Activated T-cell treated with anti-CD3 and anti-CD28 coated beads for 1 hour (primary cell): ENCODE measurements at places on chromosomes 7 and 10.

GRCh38 chr7:10644849-10645248 is 328.8 kb upstream of the PHF14 start:
- DNase-seq = no peak

DNA sequence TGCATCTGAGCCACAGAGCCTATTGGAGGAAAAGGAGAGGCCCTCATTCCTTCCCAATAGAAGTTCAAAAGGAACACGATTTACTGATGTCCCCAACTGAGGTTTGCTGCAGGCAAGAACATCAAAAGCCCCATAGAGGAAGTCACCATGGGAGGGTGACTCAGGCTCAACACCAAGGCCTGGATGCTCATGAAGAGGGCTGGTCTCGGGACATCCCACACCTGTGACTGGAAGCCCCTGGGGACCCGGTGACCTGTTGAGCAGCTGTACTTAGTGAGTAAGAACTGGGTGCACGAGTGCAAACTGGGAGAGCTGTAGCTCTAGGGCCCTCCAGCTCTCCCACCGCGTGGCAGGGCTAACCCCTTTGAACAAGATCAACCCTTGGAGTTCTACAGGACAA is 38.0 kb downstream of the CYTH3 start:
- DNase-seq = no peak

GRCh38 chr7:100803398-100804161 is 23.7 kb downstream of the EPHB4 start:
- no peak for DNase-seq

DNA sequence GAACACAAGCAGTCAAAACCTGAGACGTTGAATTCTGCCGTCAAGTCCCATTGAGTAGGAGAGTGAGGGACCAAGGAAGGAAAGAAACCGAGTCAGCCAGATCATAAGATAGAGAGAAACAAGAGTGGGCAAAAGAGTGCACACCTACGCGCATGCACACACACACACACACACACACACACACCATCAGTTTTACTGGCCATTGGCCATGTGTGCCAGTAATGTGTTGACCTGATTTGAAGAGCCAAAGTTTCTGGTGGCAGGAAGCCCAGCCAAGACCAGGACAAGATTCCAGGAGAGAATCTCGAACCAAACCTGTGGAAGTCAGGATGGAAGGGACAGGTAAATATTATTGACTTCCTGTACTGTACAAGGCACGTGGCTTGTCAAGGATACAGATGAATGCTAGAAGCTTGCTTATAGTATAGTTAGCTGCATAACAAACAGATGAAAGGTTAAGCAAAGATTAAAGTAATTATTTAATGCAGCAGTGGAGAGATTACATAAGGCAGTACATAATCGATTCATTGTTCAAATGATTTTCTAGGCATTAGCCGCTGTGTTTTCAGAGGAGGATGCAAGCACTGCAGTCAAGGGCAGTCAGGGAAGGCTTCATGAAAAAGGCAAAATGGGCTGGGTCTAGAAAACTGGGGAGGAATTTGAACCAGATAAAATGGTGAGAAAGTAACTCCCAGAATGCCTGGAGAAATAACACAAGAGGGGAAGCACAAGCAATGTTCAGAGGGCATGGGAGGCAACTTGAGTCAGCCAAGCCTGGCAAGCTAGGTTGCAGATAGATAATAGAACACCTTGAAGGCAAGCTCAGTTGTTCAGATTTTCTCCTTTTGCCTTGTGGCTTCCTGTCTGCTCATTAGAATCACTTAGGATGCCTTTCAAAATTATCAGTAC is 2.7 kb upstream of the HYCC1 start:
- no peak for DNase-seq

DNA sequence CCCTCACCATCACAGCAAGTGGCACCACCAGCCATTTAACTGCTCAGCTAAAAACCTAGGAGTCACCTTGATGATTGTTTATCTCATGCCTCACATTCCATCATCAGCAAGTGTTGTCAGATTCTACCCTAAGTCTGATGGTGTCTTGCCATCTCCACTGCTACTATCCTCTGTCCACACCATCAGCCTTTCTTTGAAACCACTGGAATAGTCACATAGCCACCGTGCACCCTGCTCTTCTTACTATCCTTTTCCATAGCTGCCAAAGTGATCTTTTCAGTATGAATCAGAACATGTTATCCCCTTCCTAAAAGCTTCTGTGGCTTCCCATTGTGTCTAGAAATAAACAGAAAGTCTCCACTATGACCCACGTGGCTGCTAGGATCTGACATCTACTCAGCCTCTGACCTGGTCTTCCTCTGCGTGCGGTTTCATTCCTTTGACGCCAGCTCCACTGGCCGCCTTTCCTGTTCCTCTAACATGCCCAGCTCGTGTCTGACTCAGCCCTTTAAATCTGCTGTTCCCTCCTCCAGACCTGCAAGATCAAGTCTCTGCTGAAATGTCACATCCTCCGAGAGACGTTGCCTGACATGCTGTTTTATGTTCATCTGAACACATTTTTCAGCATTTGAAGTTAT is 16.5 kb upstream of the CHN2 start:
- no peak for DNase-seq
